Suprapubic skin (tissue), 4 donors: ENCODE measurements at places on chromosomes 4 and X. TPM values are rescaled to one million over a fixed set of nuclear protein-coding genes. Genes with fewer than 3 reads are reported as not detected.

GRCh38 chrX:146278381-146278780, 460.8 kb downstream of the SLITRK2 start:
- no peak for DNase-seq

DNA sequence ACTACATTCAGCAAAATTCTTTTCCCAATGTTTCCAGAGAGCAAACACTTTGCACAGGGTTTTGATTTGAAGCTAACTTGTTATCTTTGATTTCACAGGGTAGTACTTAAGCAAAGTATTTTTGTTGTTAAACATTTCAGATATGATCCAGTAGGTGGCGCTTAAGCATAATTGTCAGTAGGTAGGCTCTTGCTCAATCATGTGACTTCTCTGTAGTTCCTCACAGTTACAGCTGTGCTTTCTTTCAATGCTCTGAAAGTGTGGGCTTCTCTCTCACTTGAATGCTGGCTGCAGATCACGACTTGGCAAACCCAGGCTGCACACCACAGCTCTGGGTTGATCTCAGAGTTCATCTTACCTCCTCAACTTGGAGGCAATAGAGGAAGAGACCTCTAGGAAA, 1016.5 kb downstream of the SH3BGRL start:
- DNase-seq: no peak

SSX4B gene
- total RNA-seq: not detected

CD38 gene
- total RNA-seq: 0.15 TPM

DNA sequence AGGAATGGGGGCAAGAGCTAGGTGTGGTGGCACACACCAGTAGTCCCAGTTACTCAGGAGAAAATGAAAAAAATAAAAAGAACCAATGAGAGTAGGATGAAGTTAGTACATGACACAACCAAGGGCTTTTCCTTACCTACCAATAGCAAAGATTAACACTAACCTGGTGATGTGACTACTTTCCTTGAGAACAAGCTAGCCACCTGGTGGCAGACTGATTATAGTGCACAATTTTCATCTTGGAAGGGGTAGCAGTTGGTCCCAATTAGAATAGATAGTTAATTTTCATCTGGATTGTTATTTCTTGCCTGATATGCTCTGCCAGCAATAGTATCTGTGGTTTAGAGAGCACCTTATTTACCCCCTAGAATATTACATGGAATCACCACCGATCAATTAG, 1216.8 kb upstream of the PABPC4L start:
- DNase-seq: no peak

LYAR gene
- total RNA-seq: 10.6 TPM
